ENCODE measurements at places on chromosomes 7 and 10.

DNA sequence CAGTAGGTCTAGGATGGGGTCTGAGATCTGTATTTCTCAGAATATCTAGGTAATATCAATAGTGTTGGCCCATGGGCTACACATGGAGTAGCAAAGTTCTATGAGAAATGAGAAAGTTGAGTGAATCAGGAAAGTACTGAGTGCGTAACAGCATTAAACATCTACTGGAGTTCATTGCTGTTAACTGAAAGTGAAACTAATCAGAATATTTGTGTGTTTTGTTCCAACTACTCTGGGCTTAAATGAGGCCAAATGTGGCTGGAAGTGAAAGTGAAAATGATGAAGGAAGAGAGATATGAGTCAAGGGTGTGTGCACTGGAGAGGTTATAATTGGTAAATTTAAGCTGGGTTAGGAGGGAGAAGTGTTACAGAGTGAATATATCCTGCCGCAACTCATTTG is 46.5 kb downstream of the TMEM106B start:
- peak; percentile 40 for DNase-seq

DNA sequence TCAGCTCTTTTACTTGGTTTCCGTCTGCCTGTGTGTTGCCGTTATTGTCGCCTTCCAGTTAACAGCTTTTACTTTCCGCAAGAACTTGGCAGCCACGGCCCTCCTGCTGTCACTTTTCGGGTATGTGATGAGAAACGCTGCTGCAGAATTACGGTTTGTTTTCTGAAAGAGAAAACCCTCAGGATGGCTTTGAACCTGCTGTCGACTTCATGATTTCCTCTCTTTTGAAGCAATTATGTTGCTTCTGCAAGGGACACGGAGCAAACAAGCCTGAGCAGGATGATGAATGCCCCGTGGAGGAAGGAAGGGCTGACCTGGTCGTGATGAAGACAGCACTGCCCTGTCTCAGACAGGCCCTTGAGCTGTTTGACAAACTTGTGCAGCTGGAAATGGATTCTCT is 339.8 kb downstream of the ABCA13 start:
- DNase-seq, result no peak

GRCh38 chr10:78533098-78533497 is 499.4 kb downstream of the RPS24 start:
- DNase-seq, result no peak

GRCh38 chr7:83280671-83281070 is 118.0 kb upstream of the PCLO start:
- no peak for DNase-seq

DNA sequence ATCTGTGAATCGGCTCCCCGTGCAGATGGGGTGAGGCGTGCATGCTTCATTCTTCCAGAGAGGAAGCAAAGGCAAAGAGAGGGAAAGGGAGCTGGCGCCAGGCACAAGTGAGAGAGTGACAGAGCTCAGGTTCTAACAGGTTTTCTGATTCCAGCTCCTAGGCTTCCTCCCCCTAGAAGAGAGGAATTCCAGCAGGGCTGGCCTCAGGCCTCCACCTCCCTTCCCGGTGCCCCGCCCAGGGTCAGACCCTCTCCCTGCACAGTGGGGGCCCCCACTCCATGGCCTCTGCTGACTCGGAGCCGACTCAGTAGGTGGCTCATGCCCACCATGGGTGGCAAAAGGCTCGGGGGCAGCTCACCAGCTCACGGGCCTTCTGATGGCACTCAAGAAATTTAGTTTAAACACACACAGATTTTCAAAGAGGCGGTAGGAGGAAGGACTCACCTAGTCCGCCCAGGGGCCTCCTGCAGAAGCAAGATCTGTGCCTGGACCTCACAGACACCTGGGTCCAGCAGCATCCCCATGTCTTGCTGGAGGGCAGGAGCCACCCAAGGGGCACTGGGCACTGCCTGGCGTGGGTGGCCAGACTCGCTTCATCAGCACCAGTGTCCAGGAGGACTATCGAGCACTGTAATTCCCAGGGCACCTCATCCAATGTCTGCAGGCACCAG is 183.5 kb downstream of the MAD1L1 start:
- DNase-seq, result no peak

DNA sequence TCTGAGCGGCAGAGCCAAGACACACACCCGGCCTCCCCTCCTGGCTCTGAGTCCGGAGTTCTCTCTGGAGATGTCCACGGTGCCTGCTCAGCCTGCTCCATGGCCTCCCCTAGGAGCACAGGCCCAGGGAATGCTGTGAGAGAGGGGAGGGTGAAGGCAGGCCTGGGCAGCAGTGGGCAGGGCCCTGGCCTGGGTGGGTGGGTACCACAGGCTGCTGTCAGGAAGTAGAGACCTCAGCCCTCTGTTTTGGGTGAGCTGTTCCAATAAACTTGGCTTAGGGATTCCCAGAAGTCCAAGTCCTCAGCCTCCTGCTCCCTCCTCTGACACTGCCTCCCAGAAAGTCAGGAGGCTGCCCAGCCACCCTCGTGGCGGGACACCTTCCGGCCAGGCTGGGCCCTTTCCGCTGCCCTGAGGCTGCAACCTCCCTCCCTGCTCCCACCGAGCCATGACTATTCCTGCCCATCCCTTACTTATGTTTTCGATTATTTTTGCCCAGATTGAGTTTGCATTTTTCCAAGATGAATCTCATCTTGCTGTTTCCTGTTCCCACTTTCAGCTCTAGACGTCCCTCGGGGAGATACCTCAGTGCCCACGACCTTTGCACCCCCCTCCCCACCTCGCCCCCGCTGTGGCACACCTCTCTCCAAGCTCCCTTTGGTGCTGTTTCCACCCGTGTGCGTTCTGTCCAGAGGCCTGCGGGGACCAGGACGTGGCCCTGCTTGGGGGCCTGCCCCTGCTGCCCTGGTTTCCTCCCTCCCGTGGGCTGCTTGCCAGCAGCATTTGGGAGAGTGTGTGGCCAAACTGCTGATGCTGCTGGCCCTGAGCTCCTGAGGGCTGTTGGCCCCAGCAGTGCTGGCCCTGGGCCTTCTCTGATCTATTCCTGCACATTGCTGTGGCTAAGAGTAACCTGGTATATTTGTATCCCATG is 5.8 kb upstream of the POLM start:
- DNase-seq, result peak; percentile 96

DNA sequence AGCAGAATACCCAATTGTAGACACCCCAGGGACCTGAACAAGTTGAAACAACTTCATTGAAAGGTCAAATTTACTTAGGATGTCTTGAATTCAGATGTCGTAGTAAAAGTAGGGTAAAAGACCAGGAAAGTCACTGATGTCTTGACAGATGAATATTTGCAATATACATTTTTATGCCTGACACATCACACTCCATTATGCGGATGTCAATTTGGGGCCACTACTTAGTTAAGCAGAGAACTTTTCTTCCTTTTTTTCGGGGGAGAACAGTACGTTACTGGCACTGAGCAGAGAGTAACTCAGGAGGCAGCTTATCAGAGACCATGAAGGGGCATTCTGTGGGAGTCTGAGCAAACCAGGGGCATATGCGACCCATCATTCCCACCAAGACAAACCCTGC is 4.9 kb downstream of the ITGA8 start:
- no peak for DNase-seq

DNA sequence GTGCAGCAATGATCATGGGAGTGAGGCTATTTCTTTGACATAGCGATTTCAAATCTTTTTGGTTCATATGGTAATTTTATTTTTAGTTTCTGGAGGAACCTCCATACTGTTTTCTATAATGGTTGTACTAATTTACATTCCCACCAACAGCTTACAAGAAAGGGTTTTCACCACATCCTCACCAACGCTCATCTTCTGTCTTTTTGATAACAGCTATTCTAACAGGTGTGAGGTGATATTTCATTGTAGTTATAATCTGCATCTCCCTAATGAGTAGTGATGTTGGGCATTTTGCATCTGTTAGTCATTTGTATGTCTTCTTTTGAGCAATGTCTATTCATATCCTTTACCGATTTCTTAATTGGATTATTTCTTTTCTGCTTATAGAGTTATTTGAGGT is 75.0 kb upstream of the FHIP2A start:
- no peak for DNase-seq

DNA sequence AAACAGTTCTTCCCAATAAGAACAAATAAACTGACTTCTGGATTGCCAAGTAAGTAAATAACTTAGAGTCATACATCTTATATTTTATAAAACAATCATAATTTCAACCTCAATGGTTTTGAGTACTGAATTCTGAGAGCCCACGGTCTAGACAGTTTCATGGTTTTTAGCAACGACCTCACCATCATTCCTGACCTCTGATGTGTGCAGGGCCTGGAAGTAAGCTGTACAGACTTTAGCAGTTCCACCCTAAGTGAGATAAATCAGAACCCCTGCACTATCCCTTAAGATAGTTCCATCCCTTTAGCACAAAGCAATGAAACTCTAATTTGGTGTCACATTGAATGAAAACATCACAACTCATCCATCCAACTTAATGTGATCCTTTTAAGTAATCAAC is 86.0 kb downstream of the NEBL start:
- no peak for DNase-seq

GRCh38 chr10:72694476-72695369 is 2.8 kb downstream of the MCU start:
- peak; percentile 50 for DNase-seq

GRCh38 chr10:37520488-37520887 is 336.9 kb downstream of the ZNF248 start:
- no peak for DNase-seq

DNA sequence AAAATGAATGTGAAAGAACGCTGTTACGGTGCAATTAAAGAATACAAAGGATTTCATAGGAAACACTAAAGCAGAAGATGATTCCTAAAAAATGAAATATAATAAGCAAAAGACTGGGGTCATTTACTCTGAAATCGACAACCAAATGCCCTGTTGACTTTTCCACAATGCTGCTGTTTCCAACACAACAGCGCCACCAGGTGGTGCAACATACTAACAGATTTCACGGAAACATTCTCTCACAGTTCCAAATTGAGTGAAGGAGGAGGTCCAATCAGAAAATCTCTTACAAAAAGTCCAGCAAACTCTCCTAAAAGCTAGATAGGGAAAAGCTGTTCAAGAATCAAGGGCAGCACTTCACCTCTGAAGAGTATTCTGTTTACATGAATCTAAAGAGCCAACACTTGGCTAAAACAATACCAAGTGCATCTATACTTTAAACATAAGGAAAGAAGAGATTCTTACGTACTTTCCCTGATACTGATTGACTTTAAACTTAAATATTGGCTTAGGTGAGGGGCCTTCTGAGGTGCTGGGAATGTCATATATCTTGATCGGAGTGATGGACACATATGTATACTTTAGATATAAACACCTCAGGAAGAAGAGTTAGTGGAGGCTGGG is 55.9 kb downstream of the UPF2 start:
- DNase-seq, result peak; percentile 80
